Stimulated activated CD8-positive, alpha-beta memory T cell treated with anti-CD3 and anti-CD28 coated beads, Interleukin-2, amount 100 ng/mL, for 1 hour (primary cell): ENCODE measurements at places on chromosomes 1 and 21.

- no peak for DNase-seq
Measured at GRCh38 chr21:32367158-32367557, 25.7 kb downstream of the URB1 start.

- no peak for DNase-seq
Measured at GRCh38 chr1:147478521-147478920, 62.8 kb upstream of the BCL9 start.

- no peak for DNase-seq
Measured at GRCh38 chr1:33247545-33247944, 8.7 kb upstream of the ZNF362 start.

- no peak for DNase-seq
Measured at GRCh38 chr1:221722254-221723017, 19.5 kb downstream of the DUSP10 start.

- no peak for DNase-seq
Measured at GRCh38 chr1:89552471-89553081, 27.9 kb downstream of the LRRC8B start.

GRCh38 chr1:34684266-34684665 lies 70.6 kb upstream of the GJB5 start:
- no peak for DNase-seq

- no peak for DNase-seq
Measured at GRCh38 chr1:229278120-229278741, 7.3 kb downstream of the RAB4A start.

- DNase-seq, result no peak
Measured at GRCh38 chr1:162385702-162386101, 4.2 kb downstream of the C1orf226 start.

- DNase-seq, result no peak
Measured at GRCh38 chr1:119984771-119985170, 84.7 kb downstream of the NOTCH2 start.

DNA sequence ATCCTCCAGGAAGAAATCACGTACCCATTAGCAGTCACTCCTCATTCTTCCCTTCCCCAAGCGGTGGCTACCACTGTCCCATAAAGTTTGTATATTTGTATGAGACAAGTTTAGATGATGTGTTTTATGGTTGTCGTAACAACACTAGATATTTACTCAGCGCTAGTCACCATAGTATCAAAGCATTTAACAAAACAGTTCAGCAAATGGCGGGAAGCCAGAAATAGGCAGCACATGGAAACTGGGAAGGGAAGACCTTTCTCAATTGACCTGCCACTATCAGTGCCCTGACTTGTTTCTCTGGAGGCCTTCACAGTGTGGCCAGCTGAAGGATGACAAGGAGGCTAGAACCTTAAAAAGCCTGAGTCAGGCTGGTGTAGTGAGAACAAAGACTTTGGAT lies 31.1 kb downstream of the CNST start:
- DNase-seq, result no peak

DNA sequence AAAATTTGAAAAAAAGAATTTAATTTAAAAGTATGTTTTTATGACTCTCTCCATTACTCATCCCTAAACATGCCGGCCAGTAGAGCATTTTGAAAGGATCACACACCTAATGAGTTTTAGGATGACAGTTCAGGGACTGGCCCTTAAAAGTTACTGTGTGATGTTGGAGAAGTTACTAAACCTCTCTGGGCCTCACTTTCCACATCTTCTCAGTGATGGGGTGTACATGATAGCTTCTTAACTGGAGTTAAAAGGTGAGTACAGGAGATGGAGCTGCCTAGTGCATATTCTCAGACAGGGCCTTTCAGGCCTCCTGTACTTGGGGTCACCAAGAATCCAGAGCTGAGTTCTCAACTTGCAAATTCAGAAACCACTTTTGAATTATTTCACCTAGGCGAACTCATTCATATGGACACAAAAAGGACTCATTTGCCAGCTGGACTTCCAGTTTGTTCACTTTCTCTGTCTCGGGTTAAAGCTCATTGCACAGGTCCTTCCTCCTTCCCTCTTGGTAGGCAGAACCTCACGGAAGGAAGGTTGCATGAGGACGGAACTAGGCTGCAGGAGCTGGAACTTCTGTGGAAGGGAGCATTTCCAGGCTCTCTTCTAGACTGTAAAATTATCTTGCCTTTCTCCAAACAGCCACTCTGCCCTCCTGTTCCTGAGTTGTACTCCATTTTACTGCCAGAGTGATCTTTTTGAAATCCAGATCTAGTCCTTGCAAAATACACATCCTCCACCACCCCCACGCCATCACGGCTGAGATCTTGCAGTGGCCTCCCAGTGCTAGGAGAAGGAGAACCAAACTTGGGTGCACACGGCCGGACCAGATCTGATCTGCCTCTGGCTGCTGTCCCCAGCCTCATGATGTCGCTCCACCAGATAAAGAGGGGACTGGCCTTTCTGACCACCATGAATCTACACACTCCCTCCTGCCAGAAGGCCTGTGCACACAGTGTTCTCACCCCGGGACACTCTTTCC lies 4.3 kb upstream of the SLC30A1 start:
- DNase-seq, result no peak

GRCh38 chr1:56898005-56898373 lies 43.4 kb downstream of the C8A start:
- DNase-seq, result no peak

DNA sequence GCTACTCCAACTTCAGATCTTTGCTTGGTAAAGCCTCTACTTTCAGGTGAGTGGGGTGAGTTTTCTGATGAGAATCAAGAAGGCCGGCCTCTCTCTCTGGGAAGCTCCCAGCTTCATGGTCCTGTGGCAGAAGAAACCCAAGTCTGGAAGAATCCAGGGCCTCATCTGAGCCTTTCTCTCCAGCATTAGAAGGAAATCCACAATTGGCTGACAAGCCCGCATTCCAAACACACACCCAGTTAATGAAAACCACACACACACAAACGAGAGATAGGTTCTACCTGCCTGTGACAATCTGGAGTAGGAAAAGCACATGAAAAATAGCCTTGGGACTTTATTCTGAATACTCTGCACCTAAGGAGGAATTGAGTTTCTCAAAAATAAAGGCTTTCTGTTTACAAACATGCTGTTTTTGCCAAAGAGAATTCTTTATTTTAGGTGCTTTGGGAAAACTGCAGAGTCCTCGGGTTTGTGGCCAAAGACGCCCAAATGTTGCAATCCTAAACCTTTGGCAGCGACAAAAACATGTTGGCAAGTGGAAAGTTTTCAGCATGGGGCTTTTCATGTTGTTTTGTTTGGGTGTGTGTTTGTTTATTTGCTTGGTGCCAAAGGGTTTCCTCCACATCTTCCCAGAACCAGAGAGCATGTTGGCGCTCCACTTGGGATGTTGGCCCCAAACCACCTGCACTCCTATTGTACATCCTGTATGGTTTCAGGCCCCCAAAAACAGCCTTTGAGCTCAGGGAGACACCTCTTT lies 216.2 kb downstream of the SETD4 start:
- no peak for DNase-seq

DNA sequence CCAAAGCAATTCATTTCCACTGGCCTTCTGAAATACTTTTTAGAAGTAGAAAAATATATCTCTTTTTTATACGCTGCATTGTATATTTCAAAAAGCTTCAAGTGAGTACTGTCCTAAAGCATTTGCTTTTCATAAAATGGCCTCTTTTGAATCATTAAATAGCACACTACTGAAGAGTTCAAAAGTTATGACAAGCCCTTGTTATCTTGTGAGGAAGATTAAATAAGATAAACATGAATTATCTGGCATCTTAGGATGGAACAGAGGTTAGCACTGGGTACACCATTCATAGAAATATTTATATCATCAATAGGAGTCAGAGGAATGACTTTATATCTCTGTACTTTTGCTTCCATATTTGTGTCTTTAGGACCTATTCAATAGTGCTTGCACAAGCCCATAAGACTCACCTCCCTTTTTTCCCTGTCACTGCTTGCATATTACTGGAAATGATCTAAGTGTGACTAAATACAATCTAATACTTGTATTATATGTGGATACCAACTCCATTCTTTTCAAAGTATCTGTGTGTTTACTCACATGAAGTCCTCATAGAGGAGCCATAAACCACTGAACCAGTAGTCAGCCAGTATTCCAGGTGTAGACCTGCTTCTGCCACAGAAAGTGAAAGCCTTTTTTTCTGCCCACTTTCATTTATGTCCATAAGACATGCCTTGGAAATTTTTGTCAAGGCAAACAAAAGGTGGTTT lies 274.2 kb upstream of the C1orf105 start:
- no peak for DNase-seq

DNA sequence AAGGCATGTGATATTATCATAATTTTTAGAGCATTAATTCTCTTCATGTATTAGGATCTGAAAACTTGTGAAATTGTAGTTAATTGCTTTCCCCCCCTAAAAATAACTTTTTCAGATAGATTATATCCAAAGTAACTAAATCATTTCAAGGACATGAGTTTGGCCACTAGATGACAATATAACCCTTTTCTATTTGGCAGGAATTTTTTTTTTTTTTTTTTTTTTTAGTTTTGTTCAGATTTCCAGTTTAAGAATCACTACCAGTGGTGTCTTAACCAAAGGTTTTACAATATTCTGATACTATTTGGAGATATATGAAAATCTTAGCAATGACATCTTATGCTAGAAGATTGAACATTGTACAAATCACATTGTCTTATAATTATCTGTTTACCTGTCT lies 370.8 kb downstream of the AMY1C start:
- DNase-seq, result no peak
